ENCODE measurements at places on chromosomes 1 and 21.
A peak's percentile ranks its signal among the peaks of the same experiment; 100 is the strongest.

DNA sequence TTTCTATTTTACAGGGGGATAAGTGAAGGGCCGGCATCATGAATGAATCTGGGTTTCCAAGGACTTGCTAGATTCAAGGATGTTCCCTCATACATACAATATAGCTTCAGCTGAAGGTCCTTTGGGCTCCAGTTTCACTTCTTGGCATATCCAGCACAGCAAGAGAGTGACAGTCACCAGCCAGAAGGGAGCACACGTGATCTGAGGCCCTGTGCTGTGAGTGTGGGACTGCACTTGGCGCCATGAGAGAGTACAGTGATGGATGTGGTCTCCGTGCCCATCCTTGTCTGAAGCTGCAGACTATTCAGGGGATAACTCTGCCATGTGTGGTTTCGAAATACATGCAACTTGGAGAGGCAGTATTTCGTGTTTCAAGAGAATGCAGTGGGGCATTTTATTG, 159.7 kb upstream of the DSCAM start:
- no peak for DNase-seq

- no peak for DNase-seq
These were observed 28.4 kb downstream of the DMBX1 start for GRCh38 chr1:46517932-46518498.

GRCh38 chr1:66455446-66455845, 78.5 kb upstream of the SGIP1 start:
- DNase-seq: no peak

DNA sequence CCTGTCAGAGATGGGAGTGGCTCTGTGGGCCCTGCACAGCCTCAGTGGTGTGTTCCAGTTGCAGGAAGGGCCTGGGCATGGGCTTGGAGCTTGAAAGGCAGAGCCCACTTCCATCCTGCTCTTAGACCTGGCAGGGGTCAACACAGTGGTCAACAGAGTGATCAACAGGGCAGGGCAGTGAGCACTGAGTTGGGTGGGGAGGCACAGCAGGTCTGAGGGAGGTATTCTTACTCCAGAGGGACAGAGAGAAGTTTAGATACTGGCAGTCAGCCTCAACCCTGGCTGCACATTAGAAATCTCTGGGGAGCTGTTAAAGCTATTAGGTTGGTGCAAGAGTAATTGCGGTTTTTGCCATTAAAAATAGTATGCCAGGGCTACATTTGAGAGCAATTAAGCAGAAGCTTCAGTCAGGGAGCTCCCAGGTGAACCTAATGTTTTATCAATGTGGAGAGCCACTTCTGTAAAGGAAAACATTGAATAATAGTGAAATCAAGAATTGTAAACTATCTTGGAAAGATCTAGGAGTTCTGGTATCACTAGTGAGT, 37.7 kb downstream of the SH3BGR start:
- no peak for DNase-seq

DNA sequence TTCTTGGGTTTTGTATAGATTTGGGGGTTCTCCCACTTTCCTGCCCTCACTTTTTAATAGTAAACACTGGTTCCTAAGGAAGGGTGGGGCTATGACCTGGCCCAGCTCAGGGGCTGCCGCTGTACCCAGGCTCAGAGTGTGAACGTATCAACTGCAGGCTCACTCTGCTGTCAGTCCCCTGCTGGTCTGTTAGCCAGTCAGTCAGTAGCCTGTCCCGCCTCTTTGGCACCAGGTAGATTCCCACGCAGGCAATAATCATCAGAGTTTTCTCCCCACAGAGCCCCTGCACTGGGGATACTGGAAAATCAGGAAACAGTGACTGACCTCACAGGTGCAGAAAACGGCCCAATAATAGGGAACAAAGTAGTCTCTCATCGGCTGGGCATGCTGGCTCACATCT, 15.0 kb upstream of the ALPL start:
- no peak for DNase-seq

- DNase-seq: no peak
These were observed 73.4 kb downstream of the ZP4 start for GRCh38 chr1:237817277-237817676.

DNA sequence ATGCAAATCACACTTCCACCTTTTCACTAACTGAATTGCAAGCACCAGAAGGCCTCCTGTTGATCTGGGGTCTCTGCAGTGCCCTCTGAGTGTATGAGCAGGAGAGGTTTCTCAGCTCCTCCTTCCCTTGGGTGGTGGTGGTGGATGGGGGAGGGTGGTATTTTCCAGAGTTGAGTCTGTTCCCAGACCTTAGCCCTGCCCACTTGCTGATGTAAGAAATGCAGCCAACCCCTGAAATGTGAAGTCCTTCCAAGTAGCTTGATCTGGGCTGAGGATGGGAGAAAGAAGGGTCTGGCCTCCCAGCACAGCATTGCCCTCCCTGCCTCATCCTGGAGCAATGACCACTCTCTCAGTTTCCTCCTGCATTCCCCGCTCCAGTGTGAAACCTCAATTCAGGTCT, 6.3 kb upstream of the FOXD2 start:
- peak; percentile 34 for DNase-seq

DNA sequence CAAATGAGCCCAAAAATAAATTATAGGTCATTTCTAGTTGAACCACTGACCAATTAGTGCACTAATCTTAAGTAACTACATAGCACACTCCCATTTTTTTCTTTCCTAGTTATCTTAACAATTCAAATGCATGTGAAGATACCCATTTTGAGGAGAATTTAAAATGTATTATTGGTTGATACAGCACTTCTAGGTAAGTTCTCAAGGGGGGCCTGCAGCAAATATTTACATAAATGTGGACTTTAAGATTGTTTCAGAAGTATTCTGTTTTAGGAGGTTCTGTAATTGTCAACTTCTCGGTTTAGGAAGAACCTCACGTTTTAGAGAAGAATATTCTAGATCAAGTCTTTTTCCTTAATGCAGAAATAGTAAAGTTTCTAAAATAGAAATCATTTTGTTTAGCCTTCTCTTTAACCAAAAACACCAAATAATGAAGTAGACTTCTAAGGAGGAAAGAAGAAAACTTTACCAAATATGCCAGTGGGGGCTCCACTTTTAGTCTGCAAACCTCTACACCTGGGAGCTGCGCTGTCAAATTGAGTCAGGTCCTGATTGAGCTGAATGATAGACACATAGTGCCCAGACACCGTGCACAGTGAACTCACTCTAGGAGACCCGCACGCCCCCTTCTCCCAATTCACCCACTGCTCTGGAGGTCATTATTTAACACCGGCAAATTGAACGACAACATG, 144.4 kb downstream of the RUNX1 start:
- no peak for DNase-seq
